ENCODE measurements at places on chromosomes 16 and 17.

GRCh38 chr17:80504686-80505413 lies 28.4 kb upstream of the NPTX1 start:
- DNase-seq: no peak

DNA sequence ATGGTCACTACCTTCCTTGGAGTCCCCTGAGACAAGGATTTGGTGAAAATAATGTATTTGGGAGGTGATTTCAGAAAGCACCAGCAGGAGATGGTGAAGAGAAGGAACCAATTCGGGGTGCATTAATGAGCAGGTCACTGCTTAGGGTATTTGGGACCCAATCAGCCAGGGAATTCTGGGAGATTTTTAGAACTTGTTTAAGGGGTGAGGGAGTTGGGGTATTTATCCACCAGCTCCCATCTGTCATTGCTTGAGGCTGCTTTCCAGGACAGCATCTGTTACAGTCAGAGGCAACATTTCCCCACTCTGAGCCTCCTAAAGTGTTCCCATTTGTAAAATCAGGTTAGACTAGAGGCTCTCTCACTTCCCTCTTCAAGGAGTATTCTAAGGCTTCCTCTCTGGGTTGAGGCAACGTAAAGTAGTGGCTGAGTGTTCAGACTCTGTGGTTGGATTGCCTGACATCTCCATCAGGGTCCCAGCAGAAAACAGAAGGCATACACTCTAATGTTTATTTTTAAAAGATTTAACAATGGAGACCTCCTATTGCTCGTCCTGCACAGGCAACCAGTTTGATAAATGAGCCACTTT lies 60.9 kb downstream of the CLEC19A start:
- DNase-seq: no peak

DNA sequence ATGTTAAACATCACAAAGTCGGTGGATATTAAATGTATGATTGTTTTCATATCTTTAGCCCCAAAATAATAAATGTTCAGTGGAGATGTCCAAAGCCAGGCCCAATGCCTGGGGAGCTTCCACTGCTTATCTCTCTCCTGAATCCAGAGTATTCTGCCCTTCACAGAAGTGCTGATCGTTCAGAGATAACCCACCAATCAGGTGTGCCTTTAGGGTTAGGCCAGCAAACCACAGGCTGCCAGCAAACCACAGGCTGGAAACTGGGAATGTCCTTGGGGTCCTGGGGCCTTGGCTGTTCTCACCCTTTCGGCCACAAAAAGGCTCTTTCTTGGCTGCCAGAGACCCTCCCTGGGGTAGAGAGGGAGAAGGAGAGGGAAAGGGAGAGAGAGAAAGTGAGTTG lies 33.9 kb downstream of the NXN start:
- DNase-seq: no peak

DNA sequence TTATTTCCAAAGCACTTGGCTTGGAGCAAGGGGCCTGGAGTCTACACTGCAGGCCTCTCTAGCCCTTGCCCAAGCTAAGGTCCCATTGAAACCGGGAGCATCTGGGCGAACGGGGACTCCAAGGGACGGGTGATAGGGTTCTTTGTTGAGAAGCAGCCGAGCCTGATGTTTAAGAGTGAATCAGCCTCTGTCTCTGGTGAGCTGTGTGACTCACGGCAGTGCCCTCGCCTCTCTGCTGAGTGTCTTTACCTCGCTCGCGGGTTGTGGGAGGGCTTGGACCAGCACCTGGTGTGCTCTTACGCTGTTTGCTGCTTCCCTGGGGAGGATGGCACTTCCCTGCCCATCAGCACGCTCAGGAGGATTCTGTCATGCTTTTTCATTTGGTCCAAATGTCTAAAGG lies 1.3 kb downstream of the HGS start:
- DNase-seq: no peak

DNA sequence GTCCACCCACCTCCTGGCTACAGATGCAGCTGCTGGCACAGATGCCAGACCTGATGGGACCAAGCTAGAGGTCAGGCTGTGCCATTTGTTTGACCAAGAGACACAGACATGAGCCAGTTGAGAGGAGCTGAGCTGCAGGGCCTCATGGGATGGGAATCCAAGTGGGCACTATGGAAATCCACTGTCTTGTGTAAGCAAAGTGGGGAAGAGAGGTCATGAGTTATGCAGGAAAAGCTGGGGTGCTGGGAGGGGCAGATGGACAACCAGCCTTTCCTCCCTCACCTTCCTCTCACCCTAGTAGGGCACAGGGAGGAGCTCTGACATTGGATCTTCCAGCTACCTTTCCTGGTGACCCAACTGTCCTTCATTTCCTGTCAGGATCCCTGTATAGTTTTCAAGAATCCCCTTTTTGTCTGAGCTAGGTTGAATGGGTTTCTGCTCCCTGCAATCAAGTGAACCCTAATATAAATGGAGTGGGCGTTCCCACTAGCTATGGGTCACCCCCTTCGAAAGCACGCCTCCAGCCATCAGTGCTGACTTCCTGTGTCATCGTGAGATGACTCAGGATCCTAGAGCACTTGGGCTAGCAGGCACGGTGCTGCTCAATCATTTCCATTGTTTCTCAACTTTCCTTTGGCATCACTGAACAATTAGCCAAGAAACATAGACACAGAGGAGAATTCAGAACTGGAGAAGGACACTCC lies 13.6 kb downstream of the ATPAF2 start:
- no peak for DNase-seq

GRCh38 chr17:82524540-82524939 lies 5.0 kb downstream of the FOXK2 start:
- DNase-seq: no peak

DNA sequence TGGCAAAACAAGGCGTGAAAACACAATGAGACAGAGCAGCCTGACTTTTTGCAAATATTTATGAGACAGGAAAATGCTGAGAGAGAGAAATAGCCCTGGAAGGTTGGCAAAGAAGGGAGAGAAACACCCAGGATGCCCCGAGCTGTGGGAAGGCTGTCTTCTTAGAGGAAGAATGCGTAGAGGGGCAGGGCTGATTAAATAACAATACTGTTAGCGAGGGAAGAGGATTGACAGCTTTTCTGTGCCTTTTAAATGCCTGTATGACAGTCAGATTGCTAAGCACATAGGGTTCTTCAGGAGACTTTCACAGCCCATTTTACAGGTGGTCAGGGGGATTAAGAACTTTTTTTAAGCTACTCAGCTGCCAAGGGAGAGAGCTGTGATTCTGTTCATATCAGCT lies 219.2 kb downstream of the SHISA9 start:
- no peak for DNase-seq

- no peak for DNase-seq
Measured at GRCh38 chr17:19757536-19758180, 9.6 kb upstream of the ALDH3A1 start.

GRCh38 chr17:83083368-83084201 lies 4.2 kb downstream of the METRNL start:
- no peak for DNase-seq

GRCh38 chr16:88072571-88073001 lies 121.4 kb downstream of the BANP start:
- DNase-seq: no peak

- no peak for DNase-seq
Measured at GRCh38 chr16:86725401-86725800, 147.1 kb downstream of the FOXL1 start.

DNA sequence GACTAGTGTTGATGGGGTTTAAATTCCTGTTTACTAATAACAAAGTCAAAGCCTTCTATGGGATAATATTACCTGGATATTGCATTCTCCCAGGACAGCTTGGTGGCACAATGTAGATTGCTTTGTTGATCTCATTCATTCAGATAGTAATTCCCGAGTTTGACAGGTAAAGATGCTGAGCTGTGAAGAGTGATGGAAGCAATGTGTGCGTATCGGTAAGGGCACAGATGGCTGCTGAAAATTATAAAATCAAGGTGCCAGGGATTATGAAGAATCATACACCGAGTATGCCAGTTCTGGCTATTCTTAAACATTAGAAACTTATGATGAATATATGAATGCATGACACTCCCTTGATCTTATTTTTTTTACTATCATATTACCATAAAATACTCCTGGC lies 100.6 kb upstream of the CNTNAP4 start:
- DNase-seq: no peak

DNA sequence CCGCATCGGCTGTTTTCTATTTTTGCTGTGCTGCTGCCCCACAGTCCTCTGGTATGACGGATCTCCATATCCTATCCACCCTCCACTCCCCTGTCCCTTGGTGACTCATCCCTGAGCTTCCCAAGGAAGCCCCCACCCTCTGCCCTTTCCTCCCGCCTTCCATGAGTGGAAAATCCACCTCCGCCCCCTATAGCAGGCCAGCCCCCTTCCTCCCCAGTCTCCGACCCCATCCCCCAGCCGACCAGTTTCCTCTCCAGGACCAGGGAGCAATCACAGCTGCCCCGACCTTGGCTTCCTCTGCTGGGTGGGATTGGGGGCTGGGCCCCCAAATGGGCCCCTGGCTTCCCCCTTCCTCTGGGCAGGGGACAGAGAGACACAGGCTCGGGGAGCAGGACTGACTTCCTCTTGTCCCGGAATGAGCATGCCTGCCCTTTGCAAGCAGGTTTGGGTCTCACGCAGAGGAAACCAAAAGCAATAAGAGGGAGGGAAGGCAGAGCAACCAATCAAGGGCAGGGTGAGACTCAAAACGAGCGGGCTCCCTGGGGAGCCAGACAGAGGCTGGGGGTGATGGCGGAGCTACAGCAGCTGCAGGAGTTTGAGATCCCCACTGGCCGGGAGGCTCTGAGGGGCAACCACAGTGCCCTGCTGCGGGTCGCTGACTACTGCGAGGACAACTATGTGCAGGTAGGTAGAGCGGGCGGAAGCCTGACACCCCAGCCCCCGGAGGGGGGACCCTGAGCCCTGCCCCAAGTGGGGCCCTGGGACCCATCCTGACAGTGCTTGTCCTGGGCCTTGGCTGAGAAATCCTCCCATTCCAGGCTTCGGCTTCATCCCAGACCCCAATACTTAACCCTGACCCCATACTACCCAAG lies at the start of the genes ABI3 and GNGT2:
TSS of gene ABI3 (plus strand) at position 550 of the 872 bp plus-strand sequence. CDS start at position 568, 18 bp downstream.
TSS of gene GNGT2 (minus strand) at position 417 of the 872 bp plus-strand sequence. CDS start 3,152 bp downstream, outside the sequence.
- peak; percentile 72 for DNase-seq

DNA sequence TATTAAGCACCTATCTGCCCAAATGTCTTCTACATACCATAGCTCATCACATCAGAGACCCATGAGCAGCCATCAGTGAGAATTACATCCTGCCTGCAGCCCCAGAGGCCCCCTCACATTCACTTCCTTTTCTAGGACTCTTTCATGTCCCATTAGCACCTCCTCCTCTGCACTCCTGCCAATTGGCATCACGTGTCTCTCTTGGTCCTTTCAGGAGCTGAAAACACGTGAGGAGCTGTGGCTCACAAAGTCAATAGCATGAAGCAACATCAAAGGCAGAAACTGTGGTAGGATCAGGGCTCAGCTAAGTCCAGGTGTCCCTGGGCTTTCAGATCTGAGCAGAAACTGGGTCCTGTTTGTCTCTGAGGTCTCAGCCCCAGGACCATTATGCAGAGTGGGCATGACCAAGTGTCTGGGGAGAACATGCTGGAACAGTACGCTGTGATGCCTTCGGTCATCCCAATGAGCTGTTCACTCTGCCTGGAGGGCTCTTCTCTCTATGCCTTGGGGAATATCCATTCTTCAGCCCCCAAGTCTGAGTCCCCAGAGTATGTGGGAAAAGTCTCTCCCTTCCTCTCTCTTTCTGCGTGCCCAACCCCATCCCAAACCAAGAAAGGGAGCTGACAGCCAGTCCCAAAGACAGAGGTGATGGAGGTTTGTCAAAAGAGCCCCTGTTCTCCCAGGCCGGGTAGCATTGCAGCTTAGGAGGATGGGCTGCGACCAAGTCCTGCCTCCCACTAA lies 457.0 kb upstream of the CDH5 start:
- no peak for DNase-seq

DNA sequence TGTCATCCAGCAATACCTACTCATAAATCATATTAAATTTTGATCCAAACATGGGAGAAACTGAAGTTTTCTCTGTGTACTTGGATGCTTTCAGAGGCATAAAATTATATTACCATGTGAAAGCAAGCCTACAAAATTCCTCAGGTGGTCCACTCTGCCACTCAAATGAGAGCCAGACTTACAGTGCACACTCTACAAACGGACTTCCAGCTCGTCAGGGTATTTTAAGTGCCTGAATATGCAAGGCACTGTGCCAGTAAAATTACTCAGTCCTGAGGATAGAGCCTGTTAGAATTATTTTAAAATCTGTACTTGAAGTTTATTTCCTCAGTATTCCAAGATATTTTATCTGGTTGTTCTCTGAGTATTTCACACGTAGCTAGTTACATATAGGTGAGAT lies 54.5 kb downstream of the TENT4B start:
- no peak for DNase-seq

DNA sequence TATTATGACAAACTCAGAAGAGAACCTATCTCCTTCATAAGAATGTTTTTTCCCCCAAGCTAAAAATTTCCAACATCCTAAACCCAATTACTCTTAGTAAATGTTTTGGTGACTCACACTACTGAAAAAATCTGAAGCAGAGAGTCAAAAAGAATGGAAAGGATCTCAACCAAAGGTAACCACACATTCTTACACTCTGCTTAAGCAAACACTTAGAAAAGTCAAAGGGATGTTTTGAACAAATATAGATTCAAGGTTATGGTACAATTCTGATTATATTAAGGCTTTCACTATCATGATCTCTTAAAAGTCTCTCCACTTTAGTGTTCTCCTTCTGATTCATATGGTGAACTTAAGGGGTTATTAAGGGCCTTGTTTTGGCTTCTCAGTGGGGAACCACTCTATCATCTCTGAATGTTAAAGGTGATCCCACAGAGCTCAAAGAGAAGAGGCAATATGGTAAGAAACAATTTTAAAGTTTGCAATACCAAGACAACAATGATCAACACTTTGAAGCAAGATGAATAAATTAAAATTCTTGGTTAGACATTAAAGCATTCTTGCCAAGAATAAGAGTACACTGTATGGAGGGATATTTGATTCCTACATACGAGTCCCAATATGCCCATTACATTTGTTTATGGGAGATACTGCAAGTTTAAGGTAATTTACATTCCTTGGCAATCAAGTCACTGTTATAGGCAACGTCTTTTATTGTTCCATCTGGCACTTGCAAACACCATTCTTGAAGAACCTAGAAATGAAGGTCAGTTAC lies 69.2 kb downstream of the CDC27 start:
- DNase-seq: no peak

GRCh38 chr17:81831957-81832607 lies 1.0 kb downstream of the MCRIP1 start:
- no peak for DNase-seq

Measured in CMK (cell line).